ENCODE measurements at places on chromosomes 11 and 22.

- DNase-seq, result no peak
These were observed 333.1 kb downstream of the CTTN start for GRCh38 chr11:70731271-70732022.

- no peak for DNase-seq
These were observed 154.1 kb downstream of the ENTHD1 start for GRCh38 chr22:39739338-39740027.

DNA sequence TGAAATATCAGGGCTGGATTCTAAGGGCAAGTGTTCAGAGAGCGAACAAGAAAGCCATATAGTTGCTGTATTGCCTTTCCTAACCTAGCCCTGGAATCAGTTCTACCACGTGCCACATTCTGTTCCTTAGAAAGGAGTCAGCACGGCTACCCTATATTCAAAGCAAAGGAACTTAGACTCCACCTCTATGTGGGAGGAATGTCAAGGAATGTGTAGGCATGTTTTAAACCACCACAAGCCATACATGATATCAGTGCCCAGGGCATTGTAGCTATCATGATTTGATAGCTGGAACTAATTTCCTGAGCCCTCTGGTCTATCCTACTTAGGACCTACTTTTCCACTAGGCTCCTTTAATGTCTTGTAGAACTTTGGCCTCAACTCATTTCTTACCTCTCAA lies 2.5 kb upstream of the EIF4ENIF1 start:
- DNase-seq, result no peak

GRCh38 chr22:46993633-46994032 lies 231.2 kb downstream of the TBC1D22A start:
- no peak for DNase-seq

GRCh38 chr11:35932681-35933319 lies 11.1 kb upstream of the LDLRAD3 start:
- DNase-seq, result no peak

GRCh38 chr11:47121731-47122130 lies 54.9 kb downstream of the ARFGAP2 start:
- DNase-seq, result no peak

GRCh38 chr11:1017269-1018005 lies 19.1 kb downstream of the MUC6 start:
- DNase-seq, result no peak

- no peak for DNase-seq
These were observed 36.9 kb upstream of the LINC01488 start for GRCh38 chr11:69444381-69445130.

GRCh38 chr22:45430871-45431270 lies 17.4 kb downstream of the RIBC2 start:
- DNase-seq, result no peak

- no peak for DNase-seq
These were observed 33.7 kb downstream of the GNB1L start for GRCh38 chr22:19820880-19821522.

- no peak for DNase-seq
These were observed 101.1 kb downstream of the GRIK4 start for GRCh38 chr11:120612513-120613263.
